ENCODE measurements at places on chromosomes 11 and 22.

DNA sequence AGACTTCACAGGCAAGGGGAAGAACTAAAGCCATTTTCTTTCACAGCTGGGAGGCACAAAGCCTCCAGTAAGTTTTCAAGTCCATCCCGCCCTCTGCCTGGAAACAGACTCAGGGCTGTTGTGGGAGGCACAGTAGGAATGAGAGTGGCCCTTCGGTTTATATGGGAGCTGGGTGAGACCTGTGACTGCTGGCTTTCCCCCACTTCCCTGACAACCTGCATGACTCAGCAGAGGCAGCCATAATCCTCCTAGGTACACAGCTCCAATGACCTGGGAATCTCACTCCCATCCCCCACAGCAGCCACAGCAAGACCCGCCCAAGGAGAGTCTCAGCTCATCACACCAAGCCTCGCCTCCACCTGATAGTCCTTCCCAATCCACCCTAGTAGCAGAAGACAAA is 12.1 kb upstream of the TMEM45B start:
- no peak for DNase-seq

GRCh38 chr11:8328231-8328794 is 64.6 kb upstream of the LMO1 start:
- DNase-seq = no peak

DNA sequence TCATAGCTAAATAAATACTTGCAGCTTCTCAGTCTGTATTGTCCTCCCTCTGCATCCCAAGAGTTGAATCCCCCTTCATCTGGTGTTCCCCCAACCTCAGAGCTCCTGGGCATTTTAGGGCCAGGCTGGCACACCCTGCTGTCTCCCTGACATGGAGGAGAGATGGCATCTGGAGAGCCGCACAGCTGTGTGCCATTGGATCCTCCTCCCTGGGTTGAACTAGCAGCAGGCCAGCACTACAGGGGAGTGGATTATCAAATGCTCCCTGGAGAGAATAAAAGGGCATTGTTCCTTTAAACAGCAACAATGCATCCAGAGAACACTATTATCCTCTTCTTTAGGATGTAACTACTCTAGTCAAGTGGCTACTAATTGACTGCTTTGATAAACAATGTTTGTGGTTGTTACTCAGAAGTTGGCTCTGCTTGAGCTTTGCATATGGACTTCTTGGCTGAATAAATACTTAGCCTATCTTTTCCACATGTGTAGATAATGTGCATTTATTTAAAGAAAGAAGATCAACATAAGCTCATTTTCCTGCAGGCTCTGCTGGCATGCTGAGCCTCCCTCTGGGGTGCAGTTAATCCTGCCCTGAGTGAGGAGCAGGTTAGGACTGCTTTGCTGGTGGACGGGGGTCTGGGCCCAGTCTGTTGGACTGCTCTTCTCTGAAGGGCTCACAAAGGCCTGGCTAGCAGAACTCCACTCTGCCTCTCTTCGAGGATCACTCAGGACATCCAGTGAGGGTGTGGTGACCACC is 897.2 kb downstream of the TBC1D22A start:
- DNase-seq = no peak

GRCh38 chr11:113241636-113242054 is 72.7 kb upstream of the TTC12 start:
- DNase-seq = no peak

GRCh38 chr11:66281001-66281400 is 3.0 kb downstream of the CNIH2 start:
- no peak for DNase-seq

DNA sequence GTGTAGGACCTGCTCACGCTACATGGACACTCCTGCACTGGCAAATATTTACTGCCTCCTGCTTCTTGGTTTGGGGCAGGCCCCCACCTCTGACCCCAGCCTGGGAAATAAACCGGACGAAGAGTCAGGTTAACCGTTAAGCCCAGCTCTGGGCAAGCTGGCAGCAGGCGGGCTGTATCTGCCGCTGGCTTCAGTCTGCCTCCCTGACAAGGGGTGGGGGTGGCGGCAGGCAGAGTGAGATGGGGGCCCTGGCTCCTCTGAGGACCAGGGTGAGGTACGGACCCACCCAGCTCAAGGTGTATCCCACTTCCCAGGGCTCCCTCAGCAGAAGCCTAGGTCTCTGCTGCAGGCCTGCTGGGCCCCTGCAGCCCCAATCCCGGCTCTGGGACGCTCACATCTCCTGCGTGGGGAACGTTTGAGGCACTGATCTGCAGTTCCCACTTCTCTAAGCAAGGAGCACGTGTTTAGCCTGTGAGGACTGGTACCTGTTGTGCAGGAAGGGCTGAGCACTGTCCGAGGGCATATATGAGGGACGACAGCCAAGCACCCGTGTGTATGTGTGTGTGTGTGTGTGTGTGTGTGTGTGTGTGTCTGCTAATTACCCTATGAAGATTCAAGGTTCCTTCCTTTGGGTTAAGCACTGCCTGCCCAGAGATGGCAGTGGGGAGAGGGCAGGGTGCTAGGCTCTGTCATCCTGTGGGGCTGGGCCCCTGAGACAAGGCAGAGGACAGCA is 1.1 kb upstream of the LRRC75B start:
- DNase-seq = no peak

- DNase-seq = no peak
Observed at GRCh38 chr11:93540896-93541553, 2.2 kb downstream of the SMCO4 start.

- no peak for DNase-seq
Observed at GRCh38 chr11:66859686-66860448, 3.0 kb downstream of the LRFN4 start.
